ENCODE measurements at places on chromosomes 3 and 15. TPM values are rescaled to one million over a fixed set of nuclear protein-coding genes. Genes with fewer than 3 reads are reported as not detected.

The SELENOK gene
- total RNA-seq = 40.3 TPM

DNA sequence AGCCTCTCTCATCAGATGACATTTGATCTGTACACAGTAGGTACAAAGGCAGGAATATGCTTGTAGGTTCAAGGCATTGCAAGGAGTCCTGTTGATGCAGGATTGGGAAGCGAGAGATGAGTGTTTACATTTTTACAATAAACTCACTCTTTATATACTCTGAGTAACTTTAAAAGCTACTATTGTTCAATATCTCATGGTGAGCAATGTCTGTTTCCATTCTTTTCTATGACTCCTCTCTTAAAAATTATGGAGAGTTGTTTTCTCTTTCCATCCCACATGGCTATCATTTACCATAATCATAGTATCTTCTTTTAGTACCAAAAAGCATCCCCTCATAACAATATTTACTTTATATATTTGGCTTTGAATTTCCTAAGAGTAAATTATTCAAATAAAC is 314.0 kb upstream of the CDIN1 start:
- DNase-seq = no peak

GRCh38 chr15:60989696-60990095 is 239.4 kb downstream of the RORA start:
- DNase-seq = peak; percentile 73

DNA sequence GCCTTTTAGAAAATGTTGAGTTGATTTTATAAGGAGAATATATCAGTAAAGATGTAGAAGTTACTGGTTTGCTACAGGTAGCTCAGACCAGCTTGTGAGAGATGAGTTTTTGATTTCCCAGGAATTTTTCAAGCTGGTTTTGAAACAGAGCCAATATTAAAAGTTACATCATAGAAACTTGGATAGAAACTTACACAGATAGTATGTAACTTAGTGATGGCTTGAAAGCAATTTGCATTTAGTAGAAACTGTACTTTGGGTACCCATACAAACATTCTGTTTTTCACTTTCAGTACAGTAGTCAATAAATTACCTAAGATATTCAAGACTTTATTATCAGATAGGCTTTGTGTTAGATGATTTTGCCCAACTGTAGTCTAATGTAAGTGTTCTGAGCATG is 93.4 kb downstream of the RBMS3 start:
- no peak for DNase-seq

The ILDR1 gene
- not detected for total RNA-seq

DNA sequence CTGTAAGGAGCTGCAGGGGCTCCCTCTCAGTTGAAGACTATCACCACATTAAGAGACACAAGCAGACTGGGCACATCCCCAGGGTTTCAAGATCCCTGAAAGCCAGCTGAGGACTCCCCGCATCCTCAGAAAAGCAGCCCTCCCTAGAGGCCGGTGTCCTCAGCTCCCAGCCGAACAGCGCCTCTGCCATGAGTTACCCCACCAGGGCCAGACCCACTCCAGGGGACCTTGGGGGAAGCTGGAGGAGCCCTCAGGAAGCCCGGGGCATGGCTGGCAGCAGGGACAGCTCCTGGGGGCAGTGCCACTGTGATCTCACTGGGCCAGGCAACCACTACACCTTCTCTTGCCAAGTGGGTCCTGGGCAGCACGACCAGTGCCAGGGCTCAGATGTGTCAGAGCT is 8.1 kb downstream of the KLF15 start:
- no peak for DNase-seq

DNA sequence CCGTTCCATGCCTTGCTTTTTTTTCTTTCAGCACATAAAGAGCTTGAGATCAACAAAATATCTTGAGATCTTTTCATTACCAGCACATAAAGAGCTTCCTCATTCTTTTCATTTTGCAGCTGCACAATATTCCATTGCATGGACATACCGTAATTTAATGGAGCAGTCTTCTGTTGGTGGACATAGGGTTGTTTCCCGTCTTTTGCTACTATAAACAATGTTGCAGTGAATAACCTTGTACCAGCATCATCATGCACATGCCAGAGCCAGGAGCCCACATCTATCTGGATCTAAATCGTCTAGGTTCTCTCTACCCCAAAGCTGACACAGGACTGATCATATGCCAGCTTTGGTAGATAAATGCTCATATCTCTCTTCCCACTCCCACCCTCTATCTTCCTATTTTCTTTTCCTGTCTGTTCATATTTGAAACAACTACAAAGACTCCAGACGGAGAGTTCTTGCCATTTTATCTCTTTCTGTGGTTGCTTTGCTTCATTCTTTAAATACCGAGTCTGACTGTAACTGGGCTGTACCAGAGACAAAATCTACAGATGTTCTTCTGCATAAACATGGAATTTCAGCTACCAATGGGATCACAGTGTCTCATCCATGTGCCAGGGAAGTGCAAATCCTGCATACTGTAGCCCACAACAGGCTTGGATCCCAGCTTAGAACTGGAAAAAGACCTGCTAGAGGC is 47.1 kb upstream of the AKAP13 start:
- DNase-seq = peak; percentile 98

DNA sequence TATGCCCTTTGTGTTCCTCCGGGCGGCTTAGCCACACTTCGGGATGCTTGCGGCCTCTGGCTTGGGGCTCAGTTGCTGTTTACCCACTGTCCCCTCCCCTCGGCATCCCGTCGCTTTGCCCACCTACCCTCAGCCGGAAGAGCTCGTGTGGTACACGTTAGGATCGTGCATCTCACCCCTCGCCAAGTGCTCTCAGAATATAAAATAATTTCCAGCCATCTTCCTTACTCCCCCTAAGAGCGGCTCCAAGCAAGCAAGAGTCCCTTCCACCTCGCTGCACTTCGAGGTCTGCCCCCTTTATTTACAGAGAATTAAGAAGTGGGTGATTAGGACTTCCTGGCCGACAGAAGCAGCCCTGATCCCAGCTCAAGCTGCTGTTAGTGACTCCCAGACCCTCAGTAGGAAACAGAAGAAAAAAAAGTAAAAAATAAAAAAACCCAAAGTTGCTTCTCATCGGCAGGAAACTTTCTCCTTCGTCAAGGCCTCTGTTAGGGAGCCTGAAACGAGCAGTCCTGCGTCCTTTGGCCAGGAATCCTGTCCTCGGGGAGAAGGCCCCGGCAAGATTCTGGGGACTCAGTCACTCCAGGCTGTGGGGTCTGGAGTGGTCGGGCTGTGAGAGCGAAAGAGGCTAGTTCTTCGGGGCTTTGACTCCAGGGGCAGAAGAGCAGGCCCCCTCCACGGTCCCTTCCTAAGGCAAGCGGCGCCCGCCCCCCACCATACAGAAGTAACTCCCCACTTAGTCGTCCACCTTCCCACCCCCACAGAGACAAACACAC is 3.0 kb downstream of the MEIS2 start:
- no peak for DNase-seq

DNA sequence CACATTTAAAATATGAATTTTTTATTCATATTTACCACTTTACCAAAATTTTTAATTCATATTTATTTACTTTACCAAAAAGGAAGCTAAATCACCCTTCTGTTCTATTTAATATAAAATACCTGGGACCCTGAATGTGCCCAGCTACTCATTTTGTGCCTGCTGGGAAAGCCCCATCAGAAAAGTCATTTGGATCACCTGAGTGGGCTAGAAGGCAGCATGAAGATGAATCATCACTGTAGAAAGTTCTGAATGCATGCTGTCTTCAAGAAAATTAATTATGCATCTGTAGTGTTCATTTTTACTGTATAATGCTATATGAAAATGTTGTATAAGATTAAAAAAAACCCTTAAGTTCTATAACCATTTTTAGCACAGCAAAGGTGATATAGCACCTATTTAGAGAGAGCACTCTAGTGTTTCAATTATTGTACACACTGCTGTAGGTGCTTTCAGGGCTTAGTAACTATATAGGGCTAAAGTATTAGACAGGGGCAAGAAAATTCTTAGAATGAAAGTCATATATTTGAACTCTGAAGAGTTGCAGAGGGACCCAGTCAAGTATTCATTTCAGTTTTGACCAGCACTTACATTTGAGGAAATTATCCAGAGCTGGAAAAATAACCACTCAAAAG is 175.1 kb downstream of the NFKBIZ start:
- no peak for DNase-seq

- no peak for DNase-seq
These were observed 3.9 kb upstream of the C15orf40 start for GRCh38 chr15:83015361-83015760.

The SLC38A3 gene
- 0.68 TPM for total RNA-seq

The CLRN1 gene
- total RNA-seq = not detected

DNA sequence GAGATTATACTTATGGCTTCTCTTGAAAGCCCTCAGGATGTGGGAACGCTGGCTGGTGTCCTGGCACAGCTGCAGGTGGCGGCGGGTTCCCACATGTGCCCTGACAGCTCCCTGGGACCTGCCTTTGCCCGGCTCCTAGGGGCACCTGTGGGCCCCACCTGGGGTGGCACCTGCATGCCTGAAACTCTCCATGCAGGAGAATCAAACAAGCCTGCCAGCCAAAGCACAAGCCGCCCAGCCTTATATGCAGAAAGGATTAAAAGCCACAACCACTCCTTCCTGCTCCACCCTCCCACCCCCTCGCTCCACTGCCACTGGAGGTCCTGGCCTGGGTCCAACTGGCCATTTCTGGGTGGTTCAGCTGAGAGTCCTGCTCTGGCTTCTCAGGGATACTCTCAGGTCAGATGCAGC is 18.1 kb downstream of the TRPM1 start:
- DNase-seq = no peak

DNA sequence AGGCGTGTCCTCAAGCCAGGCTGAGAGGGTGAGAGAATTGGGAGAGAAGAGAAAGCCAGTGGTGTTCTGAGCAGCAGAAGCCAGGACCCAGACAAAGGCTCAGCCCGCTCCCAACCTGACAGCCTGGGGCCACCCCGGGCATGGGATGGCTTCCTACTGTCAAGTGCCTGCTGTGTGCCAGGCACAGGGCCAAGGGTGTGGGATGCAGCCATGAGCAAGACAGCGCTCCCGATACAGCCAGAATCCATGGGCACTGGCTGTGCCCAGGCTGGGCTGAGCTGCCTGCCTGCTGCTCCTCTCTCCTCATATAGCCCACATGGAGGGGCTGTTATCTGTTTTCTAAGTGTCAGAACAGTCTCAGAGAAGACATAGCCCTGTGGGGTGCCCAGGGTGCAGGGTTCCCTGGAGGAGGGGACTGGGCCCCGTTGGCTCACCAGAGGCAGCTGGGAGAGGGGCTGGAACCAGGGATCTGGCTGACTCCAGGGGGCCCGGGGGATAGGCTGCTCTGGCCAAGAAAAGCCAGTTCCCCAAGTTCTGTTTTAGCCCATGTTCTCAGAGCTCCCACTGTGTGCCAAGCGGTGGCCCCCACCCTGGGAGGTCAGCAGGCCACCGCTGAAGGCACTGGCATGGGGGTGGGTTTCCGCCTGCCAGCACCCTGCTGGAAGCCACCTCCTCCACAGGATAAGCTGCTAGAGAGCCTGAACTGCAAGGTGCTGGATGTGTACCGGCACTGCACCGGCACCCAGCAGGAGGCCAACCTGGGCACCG is 39.0 kb downstream of the CFAP100 start:
- DNase-seq = no peak

DNA sequence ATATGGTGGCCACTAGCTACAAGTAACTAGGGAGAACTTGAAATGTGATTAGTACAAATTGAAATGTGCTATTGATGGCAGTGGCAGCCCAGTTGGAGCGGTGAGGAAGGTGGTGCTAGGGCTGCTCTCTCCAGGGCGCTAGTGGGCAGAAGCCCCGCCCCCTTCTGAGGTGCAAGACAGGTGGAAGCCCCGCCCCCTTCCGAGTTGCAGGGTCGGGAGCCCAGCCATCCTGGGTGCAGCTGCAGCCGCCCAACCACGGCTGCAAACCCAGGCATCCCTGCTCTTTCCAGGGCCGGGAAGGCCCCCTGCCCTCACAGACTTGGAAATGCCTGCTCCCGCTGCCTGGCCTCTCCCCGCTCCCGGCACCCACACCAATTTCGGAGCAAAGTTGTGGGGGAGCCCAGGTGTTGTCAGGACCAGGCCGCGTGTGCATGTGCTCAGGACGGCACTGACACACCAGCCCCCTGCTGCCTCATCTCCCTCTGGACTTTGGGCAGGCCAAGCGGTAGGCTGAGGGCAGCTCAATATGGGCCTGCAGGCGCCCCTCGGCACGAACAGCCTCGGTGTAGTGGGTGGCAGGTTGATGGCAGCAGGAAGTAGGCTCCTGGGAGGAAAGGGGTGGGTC is 10.0 kb downstream of the ATR start:
- no peak for DNase-seq

DNA sequence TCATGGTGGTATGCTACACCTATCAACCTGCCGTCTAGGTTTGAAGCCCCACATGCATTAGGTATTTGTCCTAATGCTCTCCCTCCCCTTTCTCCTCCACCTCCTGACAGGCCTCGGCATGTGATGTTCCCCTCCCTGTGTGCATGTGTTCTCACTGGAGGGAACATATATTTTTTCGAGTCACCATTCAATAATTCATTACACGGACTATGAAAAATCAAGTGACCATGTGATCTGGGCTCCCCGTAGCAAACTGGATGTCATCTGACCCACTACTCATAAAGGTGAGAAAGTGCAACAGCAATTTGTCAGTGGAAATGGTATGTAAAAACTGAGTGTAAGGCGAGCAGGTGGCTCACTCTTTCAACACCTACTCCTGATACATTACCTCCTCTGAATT is 224.3 kb upstream of the RASGRP1 start:
- no peak for DNase-seq
